ENCODE measurements at places on chromosomes 4 and X.

GRCh38 chr4:168817370-168817769, 192.7 kb downstream of the CBR4 start:
- no peak for DNase-seq

DNA sequence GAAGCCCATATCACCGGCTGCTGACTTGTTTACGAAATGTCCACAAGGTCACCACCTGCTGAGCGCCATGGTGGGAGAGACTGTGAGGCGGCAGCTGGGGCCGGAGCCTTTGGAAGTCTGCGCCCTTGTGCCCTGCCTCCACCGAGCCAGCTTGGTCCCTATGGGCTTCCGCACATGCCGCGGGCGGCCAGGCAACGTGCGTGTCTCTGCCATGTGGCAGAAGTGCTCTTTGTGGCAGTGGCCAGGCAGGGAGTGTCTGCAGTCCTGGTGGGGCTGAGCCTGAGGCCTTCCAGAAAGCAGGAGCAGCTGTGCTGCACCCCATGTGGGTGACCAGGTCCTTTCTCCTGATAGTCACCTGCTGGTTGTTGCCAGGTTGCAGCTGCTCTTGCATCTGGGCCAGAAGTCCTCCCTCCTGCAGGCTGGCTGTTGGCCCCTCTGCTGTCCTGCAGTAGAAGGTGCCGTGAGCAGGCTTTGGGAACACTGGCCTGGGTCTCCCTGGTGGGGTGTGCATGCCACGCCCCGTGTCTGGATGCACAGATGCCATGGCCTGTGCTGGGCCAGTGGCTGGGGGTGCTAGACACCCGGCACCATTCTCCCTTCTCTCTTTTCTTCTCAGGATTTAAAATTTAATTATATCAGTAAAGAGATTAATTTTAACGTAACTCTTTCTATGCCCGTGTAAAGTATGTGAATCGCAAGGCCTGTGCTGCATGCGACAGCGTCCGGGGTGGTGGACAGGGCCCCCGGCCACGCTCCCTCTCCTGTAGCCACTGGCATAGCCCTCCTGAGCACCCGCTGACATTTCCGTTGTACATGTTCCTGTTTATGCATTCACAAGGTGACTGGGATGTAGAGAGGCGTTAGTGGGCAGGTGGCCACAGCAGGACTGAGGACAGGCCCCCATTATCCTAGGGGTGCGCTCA, 8.7 kb upstream of the MSANTD1 start:
- DNase-seq: no peak

DNA sequence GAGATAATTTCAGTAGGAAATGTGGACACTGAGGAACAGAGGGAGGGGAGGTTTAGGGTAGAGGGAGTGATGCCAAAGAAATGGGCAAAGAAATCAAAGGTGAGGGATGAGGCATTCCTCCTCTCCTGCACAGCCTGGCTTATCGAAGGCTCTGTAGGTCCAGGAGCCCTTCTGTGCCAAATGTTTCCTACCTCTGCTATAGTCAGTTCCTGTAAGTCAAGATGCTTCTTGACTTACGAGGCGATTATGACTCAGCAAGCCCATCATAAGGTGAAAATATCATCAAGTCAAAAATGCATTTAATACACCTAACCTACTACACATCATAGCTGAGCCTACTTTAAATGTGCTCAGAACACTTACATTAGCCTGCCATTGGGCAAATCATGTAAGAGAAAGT, 60.0 kb upstream of the ARHGAP24 start:
- no peak for DNase-seq

GRCh38 chrX:82237328-82237727, 1035.4 kb downstream of the SH3BGRL start:
- no peak for DNase-seq

- no peak for DNase-seq
These were observed 38.4 kb downstream of the BCORL1 start for GRCh38 chrX:130020661-130021324.

DNA sequence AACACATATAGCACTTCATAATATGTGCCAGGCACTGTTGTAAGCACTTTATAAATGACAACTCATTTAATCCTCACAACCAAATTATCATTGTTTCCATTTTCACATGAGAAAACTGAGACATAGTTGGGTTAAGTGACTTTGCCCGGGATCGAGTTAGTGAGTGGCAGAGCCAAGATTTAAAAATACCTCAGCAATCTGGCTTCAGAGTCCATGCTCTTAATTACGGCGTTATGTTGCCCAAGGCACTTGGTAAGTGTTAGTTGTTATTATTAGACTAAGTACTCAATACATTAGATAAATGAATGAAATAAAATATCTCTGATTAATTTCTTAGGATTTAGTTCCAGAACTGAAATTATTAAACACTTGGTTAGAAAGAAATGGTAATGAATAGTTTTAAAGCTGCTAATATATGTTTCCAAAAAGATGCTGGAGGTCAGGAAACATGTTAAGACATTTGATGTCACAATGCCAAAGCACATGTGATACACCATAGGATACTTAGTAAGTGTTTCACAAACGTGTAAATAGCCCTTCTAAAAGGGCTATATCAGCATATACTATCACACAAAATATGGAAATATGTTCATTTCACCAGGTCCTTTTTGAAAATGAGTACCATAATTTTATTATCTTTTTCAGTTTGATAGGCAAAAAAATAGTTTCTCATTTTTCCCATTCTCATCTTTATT, 301.9 kb downstream of the GPAT3 start:
- DNase-seq: no peak

DNA sequence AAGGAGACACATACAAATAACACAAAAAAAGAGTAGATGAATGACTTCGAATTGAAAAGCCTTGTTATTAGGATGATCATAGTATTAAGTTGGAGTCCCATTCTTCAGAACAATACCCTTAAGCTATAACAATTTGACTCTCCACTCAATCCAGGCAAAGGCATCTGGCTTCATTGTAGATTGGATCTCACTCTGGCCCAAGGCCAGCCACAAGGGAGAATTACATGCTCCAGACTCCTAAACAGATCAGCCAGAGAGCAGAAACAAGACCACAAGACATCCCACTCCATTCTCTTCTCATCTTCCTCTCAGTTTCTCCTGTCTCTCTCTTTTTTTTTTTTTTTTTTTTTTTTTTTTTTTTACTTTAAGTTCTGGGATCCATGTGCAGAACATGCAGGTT, 213.9 kb downstream of the DHX15 start:
- DNase-seq: no peak

- no peak for DNase-seq
These were observed 57.5 kb upstream of the SORCS2 start for GRCh38 chr4:7134737-7135388.

GRCh38 chrX:138690591-138690990, 20.9 kb downstream of the FGF13 start:
- DNase-seq: no peak

- DNase-seq: no peak
These were observed 146.8 kb upstream of the RBPJ start for GRCh38 chr4:26174027-26174426.

DNA sequence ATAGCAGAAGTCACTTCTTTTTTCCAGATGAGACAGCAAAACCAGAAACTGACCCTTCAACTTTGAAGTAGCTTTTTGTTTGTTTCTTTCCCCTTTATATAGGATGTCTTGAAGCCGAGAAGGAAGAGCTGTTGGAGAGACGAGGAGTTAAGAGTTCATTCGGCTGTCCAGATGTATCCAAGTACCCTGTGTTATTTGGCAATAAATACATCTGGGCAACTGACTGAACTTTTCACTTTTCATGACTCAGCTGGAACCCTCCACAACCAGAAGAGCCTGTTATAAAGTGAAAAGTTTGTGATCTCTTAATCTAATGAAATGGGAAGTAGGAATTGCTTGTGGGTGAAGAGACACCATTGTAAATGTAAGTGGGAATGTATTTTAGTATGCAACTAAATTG, 131.2 kb downstream of the HTR2C start:
- DNase-seq: no peak

GRCh38 chrX:7179446-7179845, 31.5 kb upstream of the PUDP start:
- no peak for DNase-seq

All from activated naive CD8-positive, alpha-beta T cell treated with anti-CD3 and anti-CD28 coated beads, Interleukin-2, amount 10 ng/mL, durations not matched to agents 7 days and 5 days (primary cell).